ENCODE measurements at places on chromosomes 4 and X.

DNA sequence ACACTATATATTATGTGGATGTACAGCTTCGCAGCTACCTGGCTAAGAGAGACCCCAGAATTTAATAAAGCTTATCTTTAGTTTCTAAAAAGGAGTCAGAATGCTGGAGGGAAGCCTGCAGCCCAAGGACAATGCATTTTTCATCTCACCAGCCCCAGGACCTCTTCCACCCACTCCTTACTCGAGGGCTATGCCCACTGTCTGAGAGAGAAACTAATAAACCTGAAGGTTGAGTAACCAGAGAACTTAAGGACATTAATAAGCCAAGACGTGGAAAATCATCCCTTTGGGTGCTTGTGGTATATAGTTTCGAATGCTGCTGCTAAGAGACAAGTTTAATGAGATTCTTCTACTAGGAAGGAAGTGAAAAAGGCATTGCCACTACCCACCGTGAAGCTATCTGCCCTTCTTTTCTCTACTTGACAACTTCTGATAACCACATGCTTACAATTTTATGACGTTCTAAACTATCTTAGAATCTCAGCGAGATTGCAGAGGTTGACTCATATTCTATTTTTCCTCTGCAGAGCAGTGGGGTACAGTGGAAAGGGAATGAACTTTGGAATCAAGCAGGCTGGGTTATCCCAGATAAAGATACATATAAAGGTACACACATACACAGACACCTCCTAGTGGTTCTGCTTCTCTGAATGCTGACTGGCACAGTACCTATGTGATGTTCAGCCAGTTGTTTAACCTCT lies 3.3 kb downstream of the RELL1 start:
- no peak for DNase-seq

DNA sequence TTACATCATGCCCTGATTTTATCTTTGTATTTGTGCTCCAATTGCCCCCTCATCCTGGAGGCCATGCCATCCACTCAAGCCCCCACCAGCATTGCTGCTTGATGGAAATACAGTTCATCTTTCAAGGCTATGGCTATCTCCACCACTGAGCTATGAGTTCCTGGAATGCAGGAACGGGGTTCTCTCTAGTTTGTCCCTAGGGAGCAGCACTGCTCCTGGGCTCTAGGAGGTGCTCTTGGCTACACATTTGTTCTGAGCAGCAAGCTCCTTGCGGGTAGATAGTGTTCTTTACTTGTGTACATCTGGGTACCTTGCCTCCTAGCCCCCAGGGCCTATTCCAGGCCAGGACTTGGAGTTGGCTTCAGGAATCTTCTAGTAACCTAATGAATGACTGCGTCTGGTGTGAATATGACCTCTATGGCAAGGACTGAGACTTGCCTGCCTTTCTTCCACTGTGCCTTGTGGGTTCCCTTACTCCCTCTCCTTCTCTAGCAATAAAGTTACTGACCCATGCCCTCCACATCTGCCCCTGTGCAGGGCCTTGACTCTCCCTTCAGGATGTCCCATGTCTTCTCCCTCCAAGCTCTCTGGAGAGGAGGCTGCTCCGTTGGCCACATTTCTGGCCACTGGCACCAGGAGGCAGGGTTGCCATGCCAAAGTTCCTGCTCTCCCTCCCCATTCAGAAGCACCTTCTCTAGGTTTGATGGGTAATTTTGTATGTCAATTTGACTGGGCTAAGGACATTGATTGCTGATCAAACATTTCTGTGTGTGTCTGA lies 7.6 kb downstream of the CITED1 start:
- no peak for DNase-seq

GRCh38 chr4:113437129-113437528 lies 324.4 kb downstream of the CAMK2D start:
- DNase-seq: no peak

GRCh38 chr4:181581983-181582382 lies 661.2 kb upstream of the TENM3 start:
- DNase-seq: no peak

GRCh38 chr4:38768968-38769394 lies 13.8 kb downstream of the TLR10 start:
- DNase-seq: no peak

DNA sequence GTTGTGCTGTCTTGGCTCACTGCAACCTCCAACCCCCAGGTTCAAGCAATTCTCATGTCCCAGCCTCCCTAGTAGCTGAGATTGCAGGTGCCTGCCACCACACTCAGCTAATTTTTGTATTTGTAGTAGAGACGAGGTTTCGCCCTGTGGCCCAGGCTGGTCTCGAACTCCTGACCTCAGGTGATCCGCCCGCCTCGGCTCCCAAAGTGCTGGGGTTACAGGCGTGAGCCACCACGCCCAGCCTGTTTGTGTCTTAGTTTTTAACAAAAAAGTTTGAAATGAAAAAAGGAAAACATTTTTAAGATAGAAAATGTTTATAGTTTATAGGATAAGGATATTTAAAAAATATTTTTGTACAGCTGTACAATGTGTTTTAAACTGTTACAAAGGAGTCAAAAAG lies 62.4 kb downstream of the CAPN6 start:
- no peak for DNase-seq

GRCh38 chr4:119748853-119749252 lies 120.2 kb upstream of the PDE5A start:
- DNase-seq: no peak

- DNase-seq: no peak
Observed at GRCh38 chrX:155745792-155746191, 133.0 kb upstream of the TMLHE start.

GRCh38 chr4:105619188-105619931 lies 66.9 kb downstream of the ARHGEF38 start:
- DNase-seq: no peak
